ENCODE measurements at places on chromosomes 5 and 9.

DNA sequence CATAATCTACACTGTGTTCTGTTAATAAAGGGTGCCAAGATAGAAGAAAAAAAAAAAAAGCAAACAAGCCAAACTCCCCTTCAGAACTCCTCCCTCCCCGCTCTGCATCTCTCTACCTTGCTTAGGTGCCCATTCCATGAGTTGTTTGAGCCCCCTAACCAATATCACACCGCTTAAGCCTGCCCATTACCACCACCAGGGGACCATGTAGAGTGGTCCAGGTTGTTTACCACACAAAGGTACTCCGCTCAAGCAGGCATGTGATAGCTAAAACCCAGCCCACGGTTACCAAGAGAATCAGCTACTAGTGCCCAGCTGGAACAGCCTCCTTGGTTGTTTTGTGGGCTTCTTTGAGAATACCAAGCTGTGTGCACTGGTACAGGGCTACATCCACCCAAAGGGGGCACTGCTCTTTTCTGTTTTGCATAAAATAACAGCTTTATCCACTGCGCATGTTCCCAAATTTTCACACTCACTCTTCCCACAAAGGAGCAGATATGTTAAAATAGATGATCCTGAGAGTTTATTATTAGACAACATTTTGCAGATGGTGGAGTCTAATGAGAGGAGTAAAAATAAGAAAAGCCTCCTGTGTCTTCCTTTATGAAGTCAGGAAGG is 304.1 kb downstream of the DEPDC1B start:
- no peak for DNase-seq

DNA sequence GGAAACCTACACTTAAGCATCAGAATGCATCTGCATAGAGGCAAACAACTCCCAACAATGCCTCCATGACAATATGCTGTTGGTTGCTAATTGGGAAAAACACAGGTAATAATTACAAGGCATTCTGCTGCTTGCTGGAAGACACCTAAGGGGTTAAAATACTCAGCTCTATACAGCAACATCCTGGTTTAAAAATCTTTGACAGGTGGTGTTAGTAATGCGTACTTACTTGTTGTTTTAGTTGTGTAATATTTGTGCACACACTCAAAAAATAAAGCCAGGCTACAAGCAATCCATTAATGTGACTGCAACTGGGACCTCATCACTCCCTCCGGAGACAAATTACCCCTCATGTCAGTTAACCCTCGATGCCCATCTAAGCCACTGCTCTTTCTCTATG is 126.3 kb upstream of the ELL2 start:
- DNase-seq: no peak

DNA sequence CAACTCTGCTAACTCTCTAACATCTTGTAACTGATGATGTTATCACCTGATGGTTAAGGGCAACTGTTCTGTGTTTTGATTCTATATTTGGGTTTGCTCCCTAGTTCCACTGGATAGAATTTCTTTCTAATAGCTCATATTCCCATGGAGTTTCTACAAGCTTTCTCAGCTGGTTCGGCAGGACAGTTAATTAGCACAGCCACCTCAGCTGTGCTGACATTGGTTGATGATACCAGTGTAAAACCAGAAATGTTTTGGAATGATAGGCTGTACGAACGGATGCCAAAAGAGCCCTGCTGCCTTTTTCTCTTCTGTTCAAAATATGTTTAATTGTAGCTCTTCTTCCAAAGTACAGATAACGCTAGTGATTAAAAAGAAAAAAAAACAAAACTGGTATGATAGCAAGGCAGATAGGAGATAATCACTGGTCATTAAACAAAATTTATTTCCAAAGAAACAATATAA is 440.5 kb upstream of the ZNF608 start:
- DNase-seq: no peak

DNA sequence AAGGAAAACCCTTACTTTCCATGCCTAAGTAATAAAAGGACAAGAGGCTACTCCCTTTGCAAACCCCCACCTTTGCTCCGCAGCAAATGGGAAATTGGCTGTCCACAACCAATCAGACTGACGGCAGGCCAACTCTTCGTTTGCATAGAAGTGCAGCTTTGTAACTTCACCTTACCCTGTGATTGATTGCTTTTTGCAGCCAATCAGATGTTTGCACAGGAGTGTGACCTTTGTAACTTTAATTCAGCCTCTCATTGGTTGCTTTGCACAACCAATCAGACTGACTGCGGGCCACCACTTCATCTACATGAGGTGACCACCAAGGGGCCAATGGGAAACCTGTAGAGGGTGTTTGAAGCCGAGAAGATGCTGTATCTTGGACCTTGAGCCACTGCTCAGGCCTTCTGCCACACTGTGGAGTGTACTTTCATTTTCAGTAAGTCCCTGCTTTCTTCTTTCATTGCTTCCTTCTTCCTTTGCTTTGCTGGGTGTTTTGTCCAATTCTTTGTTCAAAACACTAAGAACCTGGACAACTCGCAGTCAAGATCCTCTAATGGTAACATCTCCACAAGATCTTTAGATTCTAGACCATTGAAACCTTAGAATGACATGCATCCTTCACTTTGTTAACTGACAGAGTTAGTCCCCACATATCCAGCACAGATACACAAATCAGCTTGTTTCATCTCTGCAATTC is 51.3 kb upstream of the FREM1 start:
- DNase-seq: no peak

DNA sequence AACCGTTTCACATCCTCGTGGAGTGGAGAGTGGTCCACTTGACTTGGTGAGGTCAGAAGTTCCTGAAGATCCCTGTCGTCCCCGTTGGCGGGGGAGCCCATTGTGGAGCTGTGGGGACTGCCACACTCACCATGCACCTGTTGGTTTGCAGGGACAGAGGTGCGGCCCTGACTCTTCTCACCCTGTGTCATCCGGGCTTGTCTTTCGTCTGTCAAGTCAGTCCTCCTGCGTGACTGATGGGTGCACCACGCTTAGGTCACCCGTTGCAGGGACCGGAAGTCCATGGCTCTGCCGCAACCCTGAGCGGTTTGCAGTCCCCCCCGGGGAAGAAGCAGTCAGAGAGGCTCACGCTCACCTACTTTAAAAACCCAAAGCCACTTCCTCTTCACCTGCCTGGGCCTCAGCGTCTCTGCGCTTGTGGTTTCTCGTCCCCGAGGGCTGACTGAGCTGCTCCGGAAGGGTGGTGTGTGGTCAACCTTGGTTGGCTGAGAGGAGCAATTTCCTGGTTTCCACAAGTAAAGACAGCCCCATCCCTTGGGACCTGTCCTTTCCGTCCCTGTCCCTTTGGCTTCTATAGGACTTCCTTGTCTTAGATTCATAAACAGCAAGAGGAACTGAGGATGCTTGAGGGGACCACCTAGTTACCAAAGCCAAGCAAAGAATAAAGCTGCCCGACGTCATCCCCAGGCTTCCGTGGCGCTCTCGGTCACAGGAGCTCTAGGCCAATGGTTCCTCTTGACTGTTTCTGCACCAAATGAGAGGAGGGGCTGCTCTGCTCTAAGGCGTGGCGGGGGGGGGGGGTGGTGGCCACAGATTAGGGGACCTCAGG is 53.2 kb downstream of the USP20 start:
- peak; percentile 100 for DNase-seq

GRCh38 chr9:112531666-112532282 is 45.1 kb downstream of the KIAA1958 start:
- no peak for DNase-seq

GRCh38 chr9:33105959-33106358 is 29.5 kb upstream of the SMU1 start:
- DNase-seq: no peak

- no peak for DNase-seq
These were observed 212.0 kb downstream of the RAB3C start for GRCh38 chr5:58794875-58795274.

DNA sequence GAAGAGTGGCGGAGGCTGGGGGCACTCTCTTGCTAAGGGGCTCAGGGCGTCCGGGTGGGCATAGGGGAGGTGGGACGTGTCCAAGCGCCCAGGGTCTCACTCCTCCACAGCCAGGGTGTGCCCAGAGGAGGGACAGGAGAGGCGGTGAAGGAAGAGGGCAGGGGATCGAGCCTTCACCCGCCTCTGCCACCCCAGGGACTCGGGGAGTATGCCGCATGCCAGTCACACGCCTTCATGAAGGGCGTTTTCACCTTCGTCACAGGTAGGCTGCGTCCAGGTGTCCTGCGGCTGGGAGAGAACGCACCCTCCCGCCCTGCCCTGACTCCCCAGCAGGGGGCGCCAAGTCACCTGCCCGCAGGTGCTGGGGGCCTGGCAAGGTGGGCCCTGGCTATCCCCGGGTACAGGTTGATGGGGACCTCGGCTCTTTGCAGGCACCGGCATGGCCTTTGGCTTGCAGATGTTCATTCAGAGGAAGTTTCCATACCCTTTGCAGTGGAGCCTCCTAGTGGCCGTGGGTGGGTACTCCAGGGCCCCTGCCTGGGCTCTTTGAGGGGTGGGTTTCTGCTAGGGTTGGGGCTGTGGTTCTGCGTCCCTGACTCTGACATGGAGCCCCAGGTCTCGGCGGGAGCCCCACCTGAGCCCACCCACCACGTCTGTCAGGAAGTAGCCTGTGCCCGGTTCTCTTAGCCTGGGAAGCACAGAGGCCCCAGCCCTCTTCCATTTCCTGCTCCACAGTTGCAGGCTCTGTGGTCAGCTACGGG is 552 bp downstream of the TMEM141 start:
- peak; percentile 70 for DNase-seq

GRCh38 chr9:127021664-127022363 is 100.6 kb downstream of the ANGPTL2 start:
- no peak for DNase-seq

- no peak for DNase-seq
These were observed 46.5 kb downstream of the P4HA2 start for GRCh38 chr5:132181011-132181629.

DNA sequence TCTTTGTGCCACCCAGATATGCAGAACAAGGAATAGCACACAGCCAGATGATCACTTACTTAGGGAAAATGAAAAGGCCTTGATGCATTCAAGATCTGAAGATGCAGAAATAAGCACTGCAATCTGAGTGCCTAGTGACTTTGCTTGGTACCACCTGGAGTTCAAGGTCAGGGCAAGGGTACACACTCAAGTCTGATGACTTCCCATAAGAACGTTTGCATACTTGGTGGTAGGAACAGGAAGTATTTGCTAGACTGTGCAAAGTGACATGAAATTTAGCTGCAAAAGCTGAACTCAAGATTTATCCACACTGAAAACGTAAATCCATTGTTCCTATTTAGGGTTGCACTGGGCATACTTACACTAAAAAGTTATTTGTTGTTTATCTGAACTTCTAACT is 177.1 kb downstream of the PIK3R1 start:
- DNase-seq: no peak

DNA sequence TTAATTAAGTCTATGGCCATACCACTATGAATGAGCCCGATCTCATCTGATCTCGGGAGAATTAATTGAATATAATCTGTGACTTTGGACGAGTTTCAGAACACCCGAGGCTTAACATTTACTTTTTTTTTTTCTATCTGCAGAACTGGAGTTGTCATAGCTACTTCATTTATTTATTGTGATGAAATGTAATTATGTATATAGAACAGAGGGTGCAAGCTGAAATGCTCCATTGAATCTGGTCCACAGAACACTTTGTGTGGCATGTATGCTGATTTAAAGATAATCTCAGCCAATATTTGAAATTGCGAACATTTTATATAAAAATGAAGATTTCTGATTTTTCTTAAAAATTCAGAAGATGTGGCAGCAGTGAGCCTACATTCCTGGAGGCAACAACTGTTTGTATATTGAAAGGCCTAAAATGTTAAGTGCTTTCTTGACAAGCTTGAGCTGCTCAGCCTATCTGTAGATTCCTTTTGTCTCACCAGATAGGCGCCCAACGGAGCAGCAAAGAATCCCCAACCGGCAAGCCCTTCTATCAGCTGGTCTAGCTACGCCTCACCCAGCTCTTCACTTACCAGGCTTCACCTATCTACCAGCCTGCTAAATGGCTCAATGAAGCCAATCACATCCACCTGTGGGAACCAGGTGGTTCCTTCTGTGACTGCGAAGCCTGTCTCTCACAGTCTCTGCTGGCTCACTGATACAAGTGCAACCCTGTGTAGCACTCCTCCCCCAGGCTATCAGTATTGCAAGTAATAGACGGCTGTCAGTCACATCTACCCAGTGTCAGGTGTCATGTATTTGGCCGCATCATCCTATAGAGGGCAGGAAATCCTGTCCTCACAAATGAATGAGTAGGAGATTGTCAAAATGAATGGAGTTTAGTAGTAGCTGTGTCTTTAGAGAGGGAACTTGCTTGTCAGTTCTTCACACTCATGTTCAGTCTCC is 170.6 kb upstream of the MRPS30 start:
- no peak for DNase-seq

- DNase-seq: no peak
These were observed 279.4 kb downstream of the BNC2 start for GRCh38 chr9:16591092-16591491.

GRCh38 chr9:112170235-112170634 is 4.9 kb downstream of the SUSD1 start:
- no peak for DNase-seq

DNA sequence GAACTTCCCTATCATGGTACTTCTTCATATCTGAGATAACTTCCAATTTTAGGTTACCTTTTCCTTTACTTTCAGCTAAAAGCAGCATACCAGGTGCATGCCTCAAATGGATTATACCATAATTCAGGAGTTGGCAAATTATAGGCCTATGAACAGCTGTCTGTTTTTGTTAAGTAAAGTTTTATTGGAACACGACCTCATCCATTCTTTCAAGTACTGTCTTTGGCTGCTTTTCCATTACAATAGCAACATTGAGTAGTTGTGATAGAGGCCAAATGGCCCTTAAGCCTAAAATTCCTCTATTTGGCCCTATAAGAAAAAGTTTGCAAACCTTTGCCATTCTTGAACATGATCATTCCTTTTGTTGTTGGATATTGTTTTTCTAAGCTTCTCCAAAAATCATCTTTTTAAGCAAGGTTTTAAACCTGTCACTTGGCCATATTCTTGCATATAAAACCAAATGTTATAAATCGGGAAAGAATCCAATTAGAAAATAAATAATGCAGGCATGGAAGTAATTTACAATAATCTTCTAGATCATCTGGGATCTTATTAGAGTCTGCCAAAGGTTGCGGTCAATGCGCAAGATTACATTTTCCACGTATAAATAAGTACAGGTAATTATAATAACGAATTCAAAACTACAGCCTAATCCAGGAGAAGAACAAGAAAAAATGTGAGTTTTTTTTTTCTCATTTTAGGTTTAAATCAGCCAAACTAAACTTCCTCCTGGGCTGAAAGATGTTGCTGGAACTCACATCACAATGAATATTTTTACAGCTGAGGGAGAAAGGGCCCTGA is 226.5 kb upstream of the ANKRD55 start:
- no peak for DNase-seq

DNA sequence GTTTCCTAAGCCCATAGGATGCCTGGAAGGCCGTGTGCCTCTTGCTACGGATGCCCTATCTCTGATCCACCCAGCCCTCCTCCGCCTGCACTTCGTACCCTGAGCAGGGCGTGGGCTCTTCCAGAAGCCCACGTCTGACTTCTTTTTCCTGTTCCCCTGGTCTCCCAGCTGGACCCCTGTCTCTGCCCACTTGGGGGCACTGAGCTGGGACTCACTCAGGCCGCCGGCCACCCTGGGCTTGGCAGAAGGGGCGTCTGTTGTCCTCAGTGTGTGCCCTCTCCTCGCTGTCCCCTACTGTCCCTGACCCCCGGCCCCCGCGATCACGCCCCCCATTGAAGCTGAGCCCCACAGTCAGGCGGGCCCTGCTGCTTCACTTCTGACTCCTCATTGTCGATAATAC is 22.0 kb upstream of the RXRA start:
- DNase-seq: no peak

GRCh38 chr5:53884417-53884816 is 324.0 kb downstream of the NDUFS4 start:
- DNase-seq: no peak
